T-helper 2 cell treated with Interferon-gamma antibody and Interleukin-4, amounts not matched to agents 5 μg/mL and 100 μg/mL, for 36 hours (primary cell): ENCODE measurements at places on chromosomes 1 and 21.

GRCh38 chr21:41861987-41862386 is 17.2 kb downstream of the PRDM15 start:
- no peak for DNase-seq

DNA sequence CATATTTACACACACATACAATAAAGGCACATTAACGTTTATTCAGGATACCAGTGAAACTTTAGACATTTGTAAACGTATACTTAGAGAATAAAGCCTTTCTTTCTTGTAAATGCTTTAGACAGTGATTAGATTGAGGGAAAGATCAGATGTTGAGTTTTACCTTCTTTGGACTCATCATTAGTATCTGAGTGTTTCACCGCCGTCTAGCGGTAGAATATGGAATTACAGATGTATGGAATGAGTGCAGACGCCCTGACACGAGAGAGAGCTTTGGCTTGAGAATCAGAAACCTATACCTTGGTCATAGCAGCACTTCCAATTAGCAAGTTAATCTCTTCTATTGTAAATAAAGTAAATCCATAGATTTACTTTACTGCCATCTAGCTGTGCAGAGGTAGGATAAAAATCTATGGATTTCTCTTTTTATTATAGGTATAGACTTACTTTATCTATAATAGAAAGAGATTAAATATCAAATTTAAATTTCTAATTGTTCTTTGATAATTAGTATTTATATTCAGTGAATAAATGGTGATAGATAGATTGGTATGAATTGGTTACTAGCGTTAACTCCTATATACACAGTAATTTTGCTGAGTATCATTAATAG is 12.6 kb downstream of the FLG2 start:
- peak; percentile 6 for DNase-seq

GRCh38 chr1:9422911-9423505 is 116.3 kb upstream of the SLC25A33 start:
- DNase-seq: no peak

- DNase-seq: no peak
These were observed 11.6 kb downstream of the REG4 start for GRCh38 chr1:119799599-119800177.

DNA sequence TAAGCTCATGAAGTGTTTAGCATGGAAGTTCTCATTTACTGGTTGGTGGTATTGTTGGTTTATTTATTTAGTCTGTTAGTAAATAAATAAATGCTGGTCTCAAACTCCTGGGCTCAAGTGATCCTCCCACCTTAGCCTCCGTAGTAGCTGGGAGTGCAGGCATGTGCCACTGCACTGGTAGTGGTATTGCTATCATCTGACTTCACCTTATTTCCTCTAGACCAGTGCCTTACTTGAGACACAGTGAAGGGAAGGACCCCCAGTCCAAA is 1.4 kb upstream of the SLC2A1 start:
- DNase-seq: no peak

DNA sequence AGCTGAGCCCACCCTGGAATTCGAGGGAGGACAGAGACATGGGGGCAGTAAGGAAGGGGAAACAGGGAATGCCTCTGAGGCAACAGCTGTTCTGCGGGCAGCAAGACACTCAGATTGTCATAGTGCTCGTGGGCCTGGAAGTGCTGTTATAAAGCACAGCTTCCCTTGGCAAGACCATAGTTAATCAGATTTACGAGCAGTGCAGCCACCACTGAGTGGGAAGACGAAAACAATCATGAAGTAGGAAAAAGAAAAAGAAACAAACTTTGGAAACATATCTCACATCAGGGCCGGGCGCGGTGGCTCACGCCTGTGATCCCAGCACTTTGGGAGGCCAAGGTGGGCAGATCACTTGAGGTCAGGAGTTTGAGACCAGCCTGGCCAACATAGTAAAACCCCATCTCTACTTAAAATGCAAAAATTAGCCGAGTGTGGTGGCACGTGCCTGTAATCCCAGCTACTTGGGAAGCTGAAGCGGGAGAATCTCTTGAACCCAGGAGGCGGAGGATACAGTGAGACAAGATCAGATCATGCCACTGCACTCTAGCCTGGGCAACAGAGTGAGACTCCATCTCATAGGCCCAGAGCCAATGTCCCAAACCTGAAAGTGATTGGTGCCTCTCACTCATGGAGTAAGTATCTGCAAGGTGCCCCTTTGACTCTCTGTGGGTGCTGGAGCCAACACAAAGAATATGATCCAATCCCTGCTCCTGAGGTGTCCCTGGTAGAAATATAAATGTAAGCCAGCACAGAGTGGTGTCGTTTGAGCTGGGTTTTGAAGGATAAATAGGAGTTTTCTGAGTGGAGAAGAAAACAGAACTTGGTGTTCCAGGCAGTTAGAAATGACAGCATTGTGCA is 55.6 kb upstream of the GPR153 start:
- DNase-seq: no peak

DNA sequence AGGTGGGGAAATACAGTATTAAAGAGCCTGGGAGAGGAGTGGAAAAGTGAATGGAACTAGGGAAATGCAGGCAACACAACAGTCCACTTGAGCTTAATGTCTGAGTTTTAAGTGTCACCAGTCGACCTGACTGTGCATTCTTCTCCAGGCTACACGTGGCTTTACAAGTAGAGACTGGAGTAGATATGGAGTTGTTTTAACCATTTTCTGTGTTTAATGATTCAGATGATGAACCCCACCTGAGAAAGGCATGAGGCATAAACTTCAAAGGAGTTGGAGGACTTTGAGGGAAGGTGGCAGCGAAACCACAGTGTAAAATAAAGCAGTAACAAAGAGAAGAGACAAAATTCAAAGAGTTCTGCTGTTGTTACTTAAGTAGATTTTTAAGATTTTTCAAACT is 12.6 kb downstream of the FUBP1 start:
- no peak for DNase-seq

DNA sequence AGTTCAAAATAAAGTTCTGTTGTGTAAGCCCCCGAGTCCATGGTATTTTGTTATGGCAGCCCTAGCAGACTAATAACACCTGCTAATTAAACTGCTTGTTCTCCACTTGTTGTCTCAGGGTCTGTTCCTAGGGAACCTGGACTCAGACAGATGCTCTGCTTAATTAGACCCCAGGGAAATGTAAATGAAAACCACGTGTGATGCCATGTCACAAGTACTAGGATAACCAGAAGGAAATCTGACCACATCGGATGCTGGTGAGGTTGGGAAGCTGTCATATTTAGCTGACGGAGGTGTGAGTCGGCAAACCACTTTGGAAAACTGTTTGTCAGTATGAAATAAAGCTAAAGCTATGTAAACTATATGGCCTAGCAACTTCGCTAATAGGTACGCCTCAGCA is 19.6 kb downstream of the EDN2 start:
- DNase-seq: no peak

- peak; percentile 43 for DNase-seq
These were observed 9.2 kb upstream of the TNFRSF8 start for GRCh38 chr1:12053752-12054548.
